ENCODE measurements at places on chromosomes 16 and 17. TPM values are rescaled to one million over a fixed set of nuclear protein-coding genes. Genes with fewer than 3 reads are reported as not detected.

GRCh38 chr17:37797206-37797605 lies 52.3 kb upstream of the HNF1B start:
- no peaks in the 10 kb centered on the region for H3K4me1 ChIP-seq
- H3K36me3 ChIP-seq, result no peaks in the 10 kb centered on the region
- H3K27ac ChIP-seq, result no peak overlapping the region
- no peak for DNase-seq

Gene SLFN12L
- not detected for total RNA-seq

Gene ITGAD
- not detected for total RNA-seq

Gene CDR2L
- 96.2 TPM for total RNA-seq

GRCh38 chr16:3884398-3884797 lies 3.9 kb upstream of the CREBBP start:
- no peak overlapping the region for H3K27ac ChIP-seq
- no peaks in the 10 kb centered on the region for H3K4me1 ChIP-seq
- H3K4me3 ChIP-seq, result no peak overlapping the region
- no peaks in the 10 kb centered on the region for H3K36me3 ChIP-seq
- no peaks in the 10 kb centered on the region for H3K27me3 ChIP-seq

DNA sequence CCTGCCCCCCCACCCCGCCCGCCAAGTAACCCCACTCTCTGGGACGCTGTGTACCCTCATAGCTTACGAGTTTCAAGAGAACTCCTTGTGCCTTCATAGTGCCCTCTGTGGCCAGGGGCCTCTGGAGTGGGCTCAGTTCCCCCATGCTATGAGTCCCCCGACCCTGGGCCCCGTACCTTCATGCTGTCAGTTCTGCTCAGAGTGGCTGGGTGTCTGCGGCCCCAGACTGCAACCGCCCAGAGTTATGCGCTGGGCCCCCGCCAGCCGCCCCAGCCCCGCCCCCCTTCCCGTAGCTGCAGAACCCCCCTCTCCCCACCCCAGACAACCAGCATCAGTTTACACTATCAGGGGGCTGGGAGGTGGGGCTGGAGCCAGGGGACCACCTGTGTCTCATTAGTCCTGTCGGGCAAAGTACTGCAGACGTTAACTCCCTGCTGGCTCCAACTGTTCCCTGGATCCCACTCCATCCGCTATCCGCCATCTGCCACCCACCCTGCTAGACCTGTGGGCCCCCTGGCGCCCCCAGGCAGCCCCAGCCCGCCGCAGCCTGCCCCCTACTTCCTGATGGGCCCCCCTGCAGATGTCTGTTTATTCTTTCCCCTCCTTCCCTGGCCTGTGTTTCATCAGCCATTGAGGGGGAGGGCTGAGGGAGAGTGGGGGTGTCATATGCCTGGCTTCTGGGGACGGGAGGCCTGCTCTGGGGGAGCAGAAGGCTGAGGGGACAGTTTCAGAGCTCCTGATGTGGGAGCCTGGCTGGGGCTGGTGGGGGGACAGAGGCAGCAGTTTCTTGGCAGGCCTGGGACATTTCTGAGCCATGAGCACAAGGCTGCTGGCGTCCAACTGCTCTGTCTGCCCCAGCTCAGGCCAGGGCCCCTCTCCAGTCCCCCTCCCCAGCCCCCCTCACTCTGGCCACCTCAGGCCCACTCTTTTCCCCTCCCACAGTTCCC lies at the start of gene MFAP4:
Gene MFAP4, minus strand, starts transcription at position 217 of the 947 bp plus-strand sequence. Its CDS starts 35 bp downstream, at position 182.
- H3K36me3 ChIP-seq, result peaks cover 11% of the 10 kb centered on the region
- H3K27me3 ChIP-seq, result no peaks in the 10 kb centered on the region
- peak within 1 kb of the TSS; percentile 77 for H3K4me3 ChIP-seq
- peaks cover 43% of the 10 kb centered on the region for H3K4me1 ChIP-seq

Gene KRT23
- 49.7 TPM for total RNA-seq

GRCh38 chr16:30482366-30482765 lies 9.8 kb downstream of the ITGAL start:
- DNase-seq, result no peak
- H3K27ac ChIP-seq, result no peak overlapping the region
- no peak overlapping the region for H3K4me3 ChIP-seq
- H3K27me3 ChIP-seq, result peaks cover 7% of the 10 kb centered on the region

GRCh38 chr17:14296166-14296910 lies 4.5 kb upstream of the HS3ST3B1 start:
- H3K36me3 ChIP-seq, result peaks cover 3% of the 10 kb centered on the region
- peak overlapping the region; percentile 7 for H3K27ac ChIP-seq
- H3K4me1 ChIP-seq, result peaks cover 23% of the 10 kb centered on the region
- peaks cover 83% of the 10 kb centered on the region for H3K27me3 ChIP-seq

DNA sequence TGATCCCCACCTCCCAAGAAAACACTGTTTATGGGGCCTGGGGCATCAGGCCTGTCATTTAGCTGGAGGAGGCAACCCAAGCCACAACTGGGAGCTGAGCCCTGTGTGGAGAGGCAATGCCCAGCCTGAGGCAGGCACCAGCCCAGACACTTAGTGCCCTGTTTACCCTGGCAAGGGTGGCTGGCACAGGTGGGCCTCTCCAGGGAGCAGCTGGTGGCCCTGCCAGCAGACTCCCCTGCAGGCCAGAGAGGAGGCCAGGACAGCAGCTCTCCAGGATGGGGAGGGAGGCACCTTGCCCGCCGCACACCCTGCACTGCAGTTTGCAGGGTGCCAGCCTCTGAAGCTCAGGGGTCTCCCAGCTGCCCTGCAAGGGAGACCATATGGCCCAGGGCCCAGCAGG lies 9.1 kb upstream of the TMEM92 start:
- DNase-seq, result no peak
- H3K36me3 ChIP-seq, result no peaks in the 10 kb centered on the region
- peaks cover 21% of the 10 kb centered on the region for H3K27me3 ChIP-seq
- H3K4me3 ChIP-seq, result no peak overlapping the region

Gene PPP1R9B
- 51.5 TPM for total RNA-seq

GRCh38 chr16:66525396-66526180 lies 24.3 kb downstream of the TK2 start:
- no peak overlapping the region for H3K27ac ChIP-seq
- peaks cover 5% of the 10 kb centered on the region for H3K36me3 ChIP-seq
- H3K4me3 ChIP-seq, result no peak overlapping the region
- H3K27me3 ChIP-seq, result no peaks in the 10 kb centered on the region

- H3K27me3 ChIP-seq, result no peaks in the 10 kb centered on the region
- no peak for DNase-seq
- H3K36me3 ChIP-seq, result no peaks in the 10 kb centered on the region
- peak overlapping the region; percentile 21 for H3K27ac ChIP-seq
- peak overlapping the region; percentile 20 for H3K4me3 ChIP-seq
- H3K4me1 ChIP-seq, result peaks cover 4% of the 10 kb centered on the region
These were observed 11.3 kb downstream of the CA5A start for GRCh38 chr16:87924811-87925670.

Gene PDIA2
- 1.6 TPM for total RNA-seq

DNA sequence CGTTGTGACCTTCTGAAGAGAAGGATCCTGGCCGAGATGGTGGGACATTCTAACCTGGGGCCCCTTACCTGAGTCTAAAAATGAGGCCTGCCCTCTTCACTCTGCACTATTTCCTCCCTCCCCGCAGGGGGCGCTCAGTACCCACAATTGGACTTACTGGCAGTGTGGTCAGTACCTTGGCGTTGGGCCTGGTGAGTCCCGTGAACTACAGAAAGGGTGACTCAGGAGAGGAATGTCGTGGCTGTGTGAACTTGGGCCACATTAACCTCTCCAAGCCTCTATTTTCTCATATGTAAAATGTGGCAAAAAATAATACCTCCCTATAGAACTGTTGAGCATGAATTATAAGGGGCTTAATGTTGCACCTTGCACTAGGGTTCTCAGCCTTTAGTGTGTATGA lies 3.9 kb downstream of the RSAD1 start:
- peak; percentile 84 for DNase-seq
- H3K36me3 ChIP-seq, result peaks cover 7% of the 10 kb centered on the region
- peaks cover 5% of the 10 kb centered on the region for H3K27me3 ChIP-seq
- H3K4me1 ChIP-seq, result peaks cover 14% of the 10 kb centered on the region
- H3K4me3 ChIP-seq, result no peak overlapping the region

GRCh38 chr16:1212616-1213194 lies 12.4 kb downstream of the TPSG1 start:
- H3K4me1 ChIP-seq, result no peaks in the 10 kb centered on the region
- H3K27ac ChIP-seq, result no peak overlapping the region
- H3K27me3 ChIP-seq, result no peaks in the 10 kb centered on the region

GRCh38 chr16:79593074-79593531 lies 7.4 kb downstream of the MAF start:
- H3K27ac ChIP-seq, result peak overlapping the region; percentile 16
- H3K4me3 ChIP-seq, result peak overlapping the region; percentile 50
- H3K36me3 ChIP-seq, result peaks cover 4% of the 10 kb centered on the region
- peaks cover 48% of the 10 kb centered on the region for H3K27me3 ChIP-seq

Gene RBFOX1
- 21.0 TPM for total RNA-seq

Gene PABPN1L
- total RNA-seq, result 0.31 TPM

DNA sequence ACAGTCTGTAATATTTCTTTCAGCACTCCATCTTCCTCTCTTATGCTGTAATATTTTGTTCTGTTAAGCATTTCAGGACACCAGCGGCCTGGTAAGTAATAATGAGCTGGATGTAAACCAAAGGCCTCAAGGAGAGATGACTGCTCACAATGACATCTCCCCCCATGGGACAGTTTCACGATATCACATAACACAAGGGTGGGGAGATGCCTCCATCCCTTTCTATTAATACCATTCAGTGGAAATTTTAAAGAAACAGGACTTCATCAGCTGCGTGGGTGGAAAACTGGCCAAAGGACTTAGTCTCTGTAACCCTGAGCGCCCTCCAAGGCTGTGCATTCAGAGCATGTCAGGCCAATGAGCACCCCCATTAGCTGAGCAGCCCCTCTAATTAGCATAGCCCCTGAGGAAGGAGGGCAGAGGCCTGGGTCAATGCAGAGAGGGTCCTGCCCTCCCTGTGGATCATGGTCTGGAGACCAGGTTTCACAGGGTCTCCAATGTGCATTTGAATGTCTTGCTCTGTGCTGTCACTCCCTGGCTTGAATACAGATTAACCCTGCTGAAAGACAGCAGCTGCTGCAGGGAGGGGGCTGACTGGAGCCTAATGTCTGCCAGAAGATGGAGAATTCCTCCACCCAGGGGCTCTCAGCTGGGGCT lies 156.4 kb downstream of the HS3ST2 start:
- H3K27ac ChIP-seq, result no peak overlapping the region
- no peaks in the 10 kb centered on the region for H3K4me1 ChIP-seq

Gene KRT20
- total RNA-seq, result 41.9 TPM

Gene GCGR
- 1.7 TPM for total RNA-seq

Gene HSD17B2
- 17.8 TPM for total RNA-seq

DNA sequence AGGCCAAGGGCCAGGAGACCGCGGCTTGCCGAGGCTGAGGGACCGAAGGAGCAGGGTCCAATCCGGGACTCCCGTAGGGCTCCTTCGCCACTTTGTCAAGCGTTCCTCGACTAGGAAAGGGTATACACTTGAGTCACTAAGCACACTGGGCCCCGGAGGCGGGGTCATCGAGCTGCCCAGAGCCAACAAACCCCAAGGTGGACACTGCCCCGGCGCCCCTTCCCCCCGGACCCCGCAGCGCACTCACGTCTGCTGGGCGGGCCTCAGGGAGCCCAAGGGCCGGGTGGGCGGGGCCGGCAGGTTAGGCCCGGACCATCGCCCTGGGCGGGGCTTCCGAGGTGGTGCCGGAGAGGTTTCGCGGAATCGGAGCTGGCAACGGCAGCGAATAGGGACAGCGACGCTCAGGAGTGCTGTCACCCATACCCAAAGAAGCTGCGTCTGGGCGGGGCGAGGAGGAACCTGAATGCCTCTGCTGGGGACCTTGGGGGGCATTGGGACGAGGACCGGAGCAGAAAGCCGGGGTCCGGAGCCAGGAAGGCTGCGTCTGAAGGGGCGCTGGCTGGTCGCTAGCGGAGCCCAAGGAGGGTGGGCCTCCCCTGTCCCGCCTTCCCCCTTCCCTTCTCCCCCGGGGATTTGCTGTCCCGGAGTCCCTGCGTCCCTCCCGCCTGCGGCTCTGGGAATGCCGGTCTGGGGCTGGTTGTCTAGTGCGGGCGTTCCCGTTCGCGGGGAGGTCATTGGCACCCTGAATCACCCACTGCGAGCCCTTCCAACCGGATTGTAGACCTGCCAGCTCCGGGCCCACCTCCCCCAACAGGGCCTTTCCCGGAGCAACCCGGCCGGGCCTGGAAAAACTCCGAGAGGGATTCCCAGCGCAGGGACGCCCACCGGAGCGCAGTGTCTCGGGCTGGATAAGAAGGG lies 118.2 kb upstream of the SMURF2 start:
- DNase-seq, result no peak
- peak overlapping the region; percentile 90 for H3K27ac ChIP-seq
- peaks cover 9% of the 10 kb centered on the region for H3K36me3 ChIP-seq
- H3K27me3 ChIP-seq, result peaks cover 54% of the 10 kb centered on the region

Gene TNFSF13
- 3.5 TPM for total RNA-seq

GRCh38 chr17:35001549-35001948 lies 21.2 kb downstream of the LIG3 start:
- no peak overlapping the region for H3K4me3 ChIP-seq
- H3K27ac ChIP-seq, result no peak overlapping the region
- peaks cover 16% of the 10 kb centered on the region for H3K36me3 ChIP-seq
- no peaks in the 10 kb centered on the region for H3K27me3 ChIP-seq

DNA sequence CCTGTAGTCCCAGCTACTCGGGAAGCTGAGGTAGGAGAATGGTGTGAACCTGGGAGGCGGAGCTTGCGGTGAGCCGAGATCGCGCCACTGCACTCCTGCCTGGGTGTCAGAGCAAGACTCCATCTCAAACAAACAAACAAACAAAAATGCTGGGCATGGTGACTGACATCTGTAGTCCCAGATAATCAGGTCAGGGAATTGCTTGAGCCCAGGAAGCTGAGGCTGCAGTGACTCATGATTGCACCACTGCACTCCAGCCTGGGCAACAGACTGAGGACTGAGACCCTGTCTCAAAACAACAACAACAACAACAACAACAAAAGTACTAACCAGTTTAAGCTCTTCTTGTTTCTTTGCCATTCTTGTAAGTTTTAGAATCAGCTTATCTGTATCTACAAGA lies 383.0 kb upstream of the PMFBP1 start:
- no peak for DNase-seq
- no peak overlapping the region for H3K4me3 ChIP-seq
- H3K36me3 ChIP-seq, result no peaks in the 10 kb centered on the region
- peaks cover 4% of the 10 kb centered on the region for H3K4me1 ChIP-seq
- H3K27ac ChIP-seq, result no peak overlapping the region
- no peaks in the 10 kb centered on the region for H3K27me3 ChIP-seq

- H3K27me3 ChIP-seq, result peaks cover 3% of the 10 kb centered on the region
- H3K4me3 ChIP-seq, result no peak overlapping the region
- H3K36me3 ChIP-seq, result no peaks in the 10 kb centered on the region
- no peak for DNase-seq
- H3K4me1 ChIP-seq, result no peaks in the 10 kb centered on the region
- H3K27ac ChIP-seq, result no peak overlapping the region
These were observed 20.7 kb downstream of the DNAH9 start for GRCh38 chr17:11618861-11619566.

- H3K4me3 ChIP-seq, result no peak overlapping the region
- no peaks in the 10 kb centered on the region for H3K27me3 ChIP-seq
- no peaks in the 10 kb centered on the region for H3K36me3 ChIP-seq
These were observed 14.6 kb downstream of the STH start for GRCh38 chr17:46013502-46014165.

Gene HOXB7
- 9.8 TPM for total RNA-seq

Measured in type B pancreatic cell (in vitro differentiated cells).